Progenitor cell of endocrine pancreas (in vitro differentiated cells): ENCODE measurements at places on chromosomes 2 and 18.

DNA sequence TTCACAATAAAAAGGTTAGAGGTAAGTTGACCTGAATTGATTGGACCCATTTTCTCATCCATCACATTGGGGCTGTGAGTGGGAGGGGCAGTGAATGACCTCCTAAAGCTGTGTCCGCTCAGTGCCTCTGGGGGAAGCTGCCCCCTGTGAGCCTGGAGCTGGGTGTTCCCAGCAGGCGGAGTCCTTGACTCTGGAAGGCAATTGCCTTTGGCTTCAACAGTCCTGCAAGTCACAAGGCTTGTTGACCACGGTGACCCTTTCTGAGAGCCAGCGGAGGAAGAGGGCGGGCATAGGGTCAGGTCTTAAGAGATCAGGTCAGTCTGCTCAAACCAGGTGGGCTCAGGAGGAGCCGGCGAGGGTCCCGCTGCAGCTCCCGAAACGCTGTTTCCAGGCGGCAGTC lies 1.1 kb upstream of the CIDEA start:
- DNase-seq = no peak

DNA sequence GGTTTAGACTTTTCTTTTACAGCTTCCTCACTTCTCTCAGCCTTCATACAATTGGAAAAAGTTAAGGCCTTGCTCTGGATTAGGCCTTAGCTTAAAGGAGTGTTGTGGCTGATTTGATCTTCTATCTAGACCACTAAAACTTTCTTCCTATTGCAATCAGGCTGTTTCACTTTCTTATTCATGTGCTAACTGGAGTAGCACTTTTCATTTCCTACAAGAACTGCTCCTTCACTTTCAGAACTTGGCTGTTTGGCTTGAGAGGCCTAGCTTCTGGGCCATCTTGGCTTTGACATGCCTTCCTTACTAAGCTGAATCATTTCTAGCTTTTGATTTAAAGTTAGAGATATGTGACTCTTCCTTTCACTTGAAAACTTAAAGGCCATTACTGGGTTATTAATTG lies 114.3 kb downstream of the ARHGEF4 start:
- DNase-seq = no peak

DNA sequence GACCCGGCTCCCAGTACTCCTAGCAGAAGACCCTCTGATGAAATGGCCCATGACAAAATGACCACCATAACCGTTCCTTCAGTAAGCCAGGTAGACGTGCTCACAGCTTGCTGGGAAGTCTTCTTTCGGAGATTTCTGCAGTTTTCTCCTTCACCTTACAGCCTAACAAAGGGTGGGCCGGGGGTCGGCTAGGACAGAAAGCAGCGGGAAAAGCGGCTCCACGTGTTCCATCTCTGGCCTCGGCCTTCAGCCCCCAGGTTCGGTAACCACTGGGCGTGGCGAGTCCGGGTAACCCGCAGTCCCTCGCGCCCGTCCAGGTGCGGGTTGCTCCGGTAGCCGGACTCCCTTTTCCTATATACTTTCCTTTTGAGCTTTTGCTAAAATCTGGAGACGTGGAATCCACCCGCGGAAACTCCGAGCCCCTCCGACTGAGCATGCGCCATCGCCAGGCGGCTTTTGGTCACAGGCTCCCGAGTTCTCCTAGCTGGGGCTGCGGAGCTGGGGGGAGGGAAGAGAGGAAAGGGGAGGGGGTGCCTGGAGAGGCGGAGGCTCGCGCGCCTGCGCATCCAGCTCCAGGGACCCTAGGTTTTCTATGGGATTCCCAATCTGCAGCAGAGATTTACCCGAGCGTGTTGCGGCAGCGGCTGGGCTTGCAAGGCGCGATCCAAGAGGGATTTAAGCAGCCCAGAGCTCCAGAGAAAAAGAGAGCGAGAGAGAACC lies at the start of gene VSNL1:
TSS of gene VSNL1 (plus strand) at position 604 of the 720 bp plus-strand sequence. CDS start 51,379 bp downstream, outside the sequence.
- peak; percentile 93 for DNase-seq

DNA sequence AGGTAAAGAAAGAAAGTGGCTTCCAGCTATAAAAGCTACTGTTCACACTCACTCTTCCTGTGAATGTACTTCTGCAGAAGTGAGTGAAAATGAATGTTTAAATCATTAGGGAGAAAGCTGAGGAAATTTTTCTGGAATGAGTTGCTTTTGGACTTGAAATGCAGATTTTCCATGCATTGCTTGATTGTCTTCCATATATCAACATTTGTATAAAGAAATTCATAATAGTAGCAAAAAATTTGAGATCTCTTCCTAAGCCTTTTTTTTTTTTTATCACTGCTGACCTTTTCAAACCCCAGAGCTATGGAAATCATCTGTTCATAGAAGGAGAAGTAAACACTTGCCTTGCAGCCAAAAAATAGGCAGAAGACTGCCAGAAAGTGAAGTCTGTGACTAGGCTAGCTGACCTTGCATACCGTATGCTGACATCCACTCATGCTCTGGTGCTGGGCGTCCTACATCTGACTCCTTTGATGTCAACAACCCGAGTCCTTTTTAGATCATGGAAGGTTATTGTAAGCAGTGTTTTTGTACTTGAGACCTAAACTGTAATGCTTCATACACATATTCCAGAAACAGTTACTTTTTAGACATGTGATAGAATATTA lies 154.5 kb upstream of the RASGRP3 start:
- DNase-seq = no peak

GRCh38 chr18:42094875-42095274 lies 139.8 kb downstream of the PIK3C3 start:
- no peak for DNase-seq

GRCh38 chr2:187058198-187058597 lies 209.2 kb upstream of the ZSWIM2 start:
- DNase-seq = no peak

GRCh38 chr2:190382851-190383250 lies 25.3 kb upstream of the MFSD6 start:
- DNase-seq = no peak

- no peak for DNase-seq
These were observed 895.2 kb upstream of the ZEB2 start for GRCh38 chr2:145415151-145415550.

GRCh38 chr2:191739194-191739593 lies 61.3 kb downstream of the NABP1 start:
- DNase-seq = no peak
